ENCODE measurements at places on chromosomes 6 and 20. TPM values are rescaled to one million over a fixed set of nuclear protein-coding genes. Genes with fewer than 3 reads are reported as not detected.

GABRR1 gene
- total RNA-seq = not detected

UBD gene
- total RNA-seq = 0.34 TPM

CTCFL gene
- not detected for total RNA-seq

MEP1A gene
- total RNA-seq = not detected

PPIL1 gene
- total RNA-seq = 54.8 TPM

FAM209B gene
- total RNA-seq = 1.8 TPM
